Endodermal cell (in vitro differentiated cells): ENCODE measurements at places on chromosomes 7 and 10. TPM values are rescaled to one million over a fixed set of nuclear protein-coding genes. Genes with fewer than 3 reads are reported as not detected.

- no peaks in the 10 kb centered on the region for H3K4me1 ChIP-seq
- H3K4me3 ChIP-seq = no peak overlapping the region
- peaks cover 62% of the 10 kb centered on the region for H3K27me3 ChIP-seq
- no peaks in the 10 kb centered on the region for H3K36me3 ChIP-seq
- no peak overlapping the region for H3K27ac ChIP-seq
- no peak for DNase-seq
Measured at GRCh38 chr10:101065481-101066145, 3.8 kb downstream of the KAZALD1 start.

GRCh38 chr7:112452102-112452888, 2.0 kb downstream of the IFRD1 start:
- H3K36me3 ChIP-seq = peaks cover 21% of the 10 kb centered on the region
- H3K4me1 ChIP-seq = peaks cover 2% of the 10 kb centered on the region
- no peaks in the 10 kb centered on the region for H3K27me3 ChIP-seq
- peak overlapping the region; percentile 93 for H3K27ac ChIP-seq

The VGF gene
- total RNA-seq = 2.8 and 3.8 TPM in 2 replicates

- no peak overlapping the region for H3K27ac ChIP-seq
- H3K36me3 ChIP-seq = no peaks in the 10 kb centered on the region
- DNase-seq = no peak
- no peaks in the 10 kb centered on the region for H3K4me1 ChIP-seq
- no peak overlapping the region for H3K4me3 ChIP-seq
Measured at GRCh38 chr10:78332012-78332411, 298.3 kb downstream of the RPS24 start.

GRCh38 chr10:122567056-122567660, 6.6 kb downstream of the DMBT1 start:
- H3K27me3 ChIP-seq = peaks cover 40% of the 10 kb centered on the region
- H3K4me3 ChIP-seq = no peak overlapping the region
- H3K36me3 ChIP-seq = no peaks in the 10 kb centered on the region
- H3K4me1 ChIP-seq = no peaks in the 10 kb centered on the region
- peak; percentile 86 for DNase-seq
- no peak overlapping the region for H3K27ac ChIP-seq

DNA sequence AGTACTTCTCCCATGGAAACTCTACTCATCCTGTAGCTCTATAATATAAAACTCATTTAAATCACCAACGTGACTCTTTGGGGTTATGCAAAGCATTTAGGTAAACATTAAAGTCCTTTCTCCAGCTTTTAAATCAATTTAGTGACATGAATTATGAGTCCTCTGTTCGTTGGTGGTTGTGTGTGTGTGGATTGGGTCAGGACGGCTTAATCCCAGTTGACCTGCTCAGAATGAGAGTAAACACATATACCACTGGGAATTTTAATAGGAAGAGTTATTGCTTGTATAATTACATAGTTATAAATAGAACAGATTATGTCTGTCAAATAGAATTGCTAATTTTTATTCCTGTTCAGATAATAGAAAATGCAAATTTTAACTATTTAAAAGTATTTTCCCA, 30.7 kb upstream of the ADCY1 start:
- H3K27me3 ChIP-seq = no peaks in the 10 kb centered on the region
- no peak overlapping the region for H3K27ac ChIP-seq
- H3K4me1 ChIP-seq = no peaks in the 10 kb centered on the region
- H3K36me3 ChIP-seq = no peaks in the 10 kb centered on the region
- no peak for DNase-seq

GRCh38 chr7:117088623-117089194, 135.4 kb downstream of the ST7 start:
- no peaks in the 10 kb centered on the region for H3K36me3 ChIP-seq
- no peaks in the 10 kb centered on the region for H3K4me1 ChIP-seq
- no peak overlapping the region for H3K27ac ChIP-seq
- H3K27me3 ChIP-seq = peaks cover 66% of the 10 kb centered on the region
- DNase-seq = no peak
- no peak overlapping the region for H3K4me3 ChIP-seq

The CRHR2 gene
- not detected in 2 replicates for total RNA-seq

The PRKAG2 gene
- 13.2 to 17.2 TPM (median 16.0 TPM) in 3 replicates for total RNA-seq

The GNGT1 gene
- not detected in 3 replicates for total RNA-seq

The OR2A1 gene
- total RNA-seq = not detected in 3 replicates

- no peaks in the 10 kb centered on the region for H3K4me1 ChIP-seq
- no peak overlapping the region for H3K27ac ChIP-seq
- H3K36me3 ChIP-seq = no peaks in the 10 kb centered on the region
Measured at GRCh38 chr7:50203521-50203920, 101.0 kb upstream of the IKZF1 start.

The VPS37D gene
- total RNA-seq = 5.8 and 6.1 TPM in 2 replicates

The PDE1C gene
- total RNA-seq = 0.26 and 0.29 TPM in 2 replicates

DNA sequence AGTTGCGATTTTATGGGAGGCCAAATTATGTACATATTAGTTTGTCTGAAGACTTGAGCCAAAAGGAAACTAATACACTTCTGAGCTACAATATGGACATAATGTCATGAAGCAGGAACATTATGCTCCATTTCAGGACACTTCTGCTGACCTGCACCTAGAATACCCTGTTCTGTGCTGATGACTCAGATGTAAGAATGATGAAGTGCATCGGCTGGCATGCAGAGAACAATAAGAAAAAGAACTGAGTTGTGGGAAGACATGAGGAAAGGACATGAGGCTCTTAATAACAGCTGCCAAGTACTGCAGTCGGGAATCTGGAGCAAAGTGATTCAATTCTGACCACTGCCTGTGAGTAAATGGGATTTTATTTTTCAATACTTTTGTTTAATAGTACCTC, 192.9 kb upstream of the VSTM2A start:
- no peaks in the 10 kb centered on the region for H3K36me3 ChIP-seq
- no peaks in the 10 kb centered on the region for H3K4me1 ChIP-seq
- H3K27me3 ChIP-seq = no peaks in the 10 kb centered on the region

DNA sequence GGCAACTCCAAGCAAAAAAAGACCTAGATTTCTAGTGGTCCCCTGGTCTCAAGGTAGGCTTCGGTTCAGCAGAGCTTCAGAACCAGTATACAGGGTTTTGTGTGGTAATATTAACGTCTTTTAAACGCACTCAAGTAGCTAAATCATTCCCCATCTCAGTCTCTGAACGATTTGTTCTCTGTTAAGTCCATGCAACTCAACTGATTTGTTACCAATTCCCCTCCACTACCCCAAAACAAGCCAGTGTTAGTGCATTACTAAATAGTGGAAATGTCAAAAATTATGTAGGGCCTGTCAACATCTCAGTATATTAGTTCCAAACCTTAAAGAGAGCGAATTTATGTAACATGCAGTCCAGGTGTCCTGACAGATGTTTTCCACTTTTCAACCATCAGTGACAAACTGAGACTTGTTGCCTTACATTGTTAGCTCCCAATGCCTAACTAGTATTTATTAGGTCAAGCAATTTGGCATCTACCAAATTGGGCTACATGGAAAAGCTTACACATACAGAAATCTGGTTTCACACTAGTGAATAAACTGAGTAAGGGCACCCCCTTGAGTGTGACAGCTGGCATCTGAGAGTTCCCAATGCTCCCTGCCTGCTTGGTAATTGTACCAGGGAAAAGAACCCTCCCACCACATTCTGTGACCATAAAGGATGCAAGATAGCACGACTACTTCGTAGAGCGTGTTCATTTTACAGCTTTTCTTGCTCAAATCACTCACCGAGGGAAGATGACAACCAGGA, 12.2 kb downstream of the HNRNPA2B1 start:
- peak overlapping the region; percentile 21 for H3K27ac ChIP-seq
- no peaks in the 10 kb centered on the region for H3K27me3 ChIP-seq
- no peaks in the 10 kb centered on the region for H3K4me1 ChIP-seq
- DNase-seq = peak; percentile 65

DNA sequence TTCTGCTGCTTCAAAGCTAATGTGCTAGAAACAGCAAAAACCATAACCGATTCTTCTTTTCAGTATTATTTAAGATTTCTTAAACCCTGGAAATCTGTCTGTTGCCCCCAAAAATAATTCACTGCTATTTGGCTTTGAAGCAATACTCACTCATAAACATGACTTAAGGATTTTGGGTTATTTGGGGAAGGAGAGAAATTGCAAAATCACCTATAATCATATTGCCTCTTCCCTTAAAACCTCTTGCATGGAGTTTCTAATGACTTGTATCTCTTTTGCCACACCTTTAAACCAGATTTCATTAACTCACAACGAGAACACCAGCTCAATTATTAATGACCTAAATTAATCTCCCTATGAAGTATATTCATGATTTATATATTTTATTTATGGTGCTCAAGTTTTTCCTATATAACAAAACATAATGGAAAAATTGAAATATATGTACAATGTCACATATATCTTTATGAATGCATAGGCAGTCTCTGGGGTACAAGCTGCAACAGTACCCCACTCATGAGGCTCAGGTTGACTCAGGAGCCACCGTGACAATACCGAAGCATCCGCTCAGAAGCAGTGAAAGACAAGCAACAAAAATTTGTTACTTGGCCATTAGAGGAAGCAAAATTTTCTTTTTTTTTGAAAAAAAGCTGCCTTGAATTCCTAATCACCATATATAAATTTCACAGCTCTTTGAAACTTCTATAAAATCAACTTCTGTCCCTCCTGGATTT, 3.0 kb downstream of the NAMPT start:
- no peaks in the 10 kb centered on the region for H3K4me1 ChIP-seq
- peak overlapping the region; percentile 97 for H3K4me3 ChIP-seq
- H3K36me3 ChIP-seq = peaks cover 42% of the 10 kb centered on the region
- no peak for DNase-seq

DNA sequence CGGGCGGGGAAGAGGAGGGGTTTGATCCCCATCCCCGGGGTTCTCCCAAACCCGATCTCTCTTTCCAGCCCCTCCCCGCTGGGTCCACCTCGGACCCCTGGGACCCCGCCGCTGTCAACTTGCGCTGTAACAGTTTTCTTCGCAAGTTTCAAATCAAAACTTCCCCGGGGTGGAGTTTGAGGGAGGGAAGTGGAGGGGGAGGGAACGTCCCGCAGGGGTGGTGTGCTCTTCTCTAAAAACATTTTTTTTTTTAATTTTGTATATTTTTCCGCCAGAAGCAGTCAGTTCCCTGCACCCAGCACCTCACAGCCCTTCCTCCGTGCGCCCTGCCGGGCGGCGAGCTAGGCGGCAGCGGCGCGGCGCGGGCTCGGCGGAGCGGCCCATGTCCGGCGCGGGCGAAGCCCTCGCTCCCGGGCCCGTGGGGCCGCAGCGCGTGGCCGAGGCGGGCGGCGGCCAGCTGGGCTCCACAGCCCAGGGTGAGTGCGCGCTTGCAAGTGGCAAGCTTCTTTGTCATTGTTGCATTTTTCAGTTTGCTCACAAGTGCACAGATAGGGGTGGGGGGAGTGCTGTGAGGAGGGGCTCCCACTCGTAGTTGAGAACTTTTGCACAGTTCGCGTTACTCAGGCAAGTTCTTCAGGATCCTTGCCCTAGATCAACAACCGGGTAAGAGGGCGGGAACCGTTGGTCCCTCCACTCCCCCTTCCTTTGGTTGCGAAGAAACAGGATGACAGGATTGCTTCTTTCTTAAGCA, 933 bp downstream of the MDFIC start:
- no peaks in the 10 kb centered on the region for H3K27me3 ChIP-seq
- peak; percentile 68 for DNase-seq
- no peaks in the 10 kb centered on the region for H3K4me1 ChIP-seq
- peak overlapping the region; percentile 88 for H3K4me3 ChIP-seq

DNA sequence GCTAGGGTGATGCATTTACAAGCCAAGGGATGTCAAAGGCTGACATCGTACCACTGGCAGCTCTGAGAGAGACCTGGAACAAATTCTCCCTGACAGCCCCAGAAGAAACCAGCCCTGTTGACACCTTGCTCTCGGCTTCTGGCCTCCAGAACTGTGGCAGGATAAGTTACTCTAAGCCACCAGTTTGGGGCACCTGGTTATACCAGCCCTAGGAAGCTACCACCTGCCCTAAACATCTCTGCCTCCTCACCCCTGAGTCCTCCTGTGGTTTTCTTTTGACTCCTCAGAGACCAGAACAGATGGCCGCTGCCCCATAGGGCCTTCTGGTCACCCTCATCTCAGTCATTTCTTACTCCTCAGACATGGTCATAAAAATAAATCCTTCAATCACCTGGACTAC, 107.4 kb downstream of the CPXM2 start:
- H3K27ac ChIP-seq = no peak overlapping the region
- H3K4me1 ChIP-seq = no peaks in the 10 kb centered on the region
- no peak for DNase-seq
- H3K36me3 ChIP-seq = no peaks in the 10 kb centered on the region
- no peak overlapping the region for H3K4me3 ChIP-seq

DNA sequence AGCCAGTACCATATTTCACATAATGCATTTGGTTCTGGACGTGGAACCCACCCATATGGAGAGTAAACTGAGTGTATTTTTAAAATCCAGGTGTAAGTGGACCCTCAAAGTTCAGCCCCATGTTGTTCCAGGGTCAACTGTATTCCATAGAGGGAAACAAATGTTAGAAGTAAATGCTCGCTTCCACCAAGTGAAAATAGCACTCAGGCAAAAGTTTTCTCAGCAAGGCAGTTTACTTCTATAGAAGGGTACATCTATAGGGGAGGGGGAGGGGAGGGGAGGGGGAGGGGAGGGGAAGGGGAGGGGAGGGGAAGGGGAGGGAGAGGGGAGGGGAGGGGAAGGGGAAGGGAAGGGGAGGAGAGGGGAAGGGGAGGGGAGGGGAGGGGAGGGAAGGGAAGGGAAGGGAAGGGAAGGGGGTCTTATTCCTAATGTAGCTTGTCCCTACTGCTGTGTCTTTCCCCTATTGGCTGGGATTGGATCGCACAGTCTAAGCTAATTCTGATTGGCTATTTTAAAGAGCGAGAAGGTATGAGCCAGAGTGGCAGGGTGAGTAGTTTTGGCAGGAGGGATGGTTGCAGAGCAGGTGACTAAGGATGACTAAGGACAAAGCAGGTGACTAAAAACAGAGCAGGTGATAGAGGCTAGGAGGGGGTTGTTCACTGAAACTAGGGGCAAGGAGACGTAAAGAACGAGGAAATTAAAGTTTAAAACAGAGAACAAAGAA, 29.1 kb downstream of the GARIN1A start:
- H3K27me3 ChIP-seq = peaks cover 16% of the 10 kb centered on the region
- H3K36me3 ChIP-seq = no peaks in the 10 kb centered on the region
- H3K4me1 ChIP-seq = no peaks in the 10 kb centered on the region
- no peak overlapping the region for H3K27ac ChIP-seq
- peak; percentile 69 for DNase-seq

The IL15RA gene
- 0.18 and 0.37 TPM in 2 replicates for total RNA-seq

The GJD4 gene
- total RNA-seq = 0.29 and 0.34 TPM in 2 replicates

The CCL26 gene
- 1.1 to 1.3 TPM (median 1.2 TPM) in 3 replicates for total RNA-seq
